Brain microvascular endothelial cell (primary cell): ENCODE measurements at places on chromosomes 4 and X.

GRCh38 chr4:187289371-187289770 is 565.7 kb upstream of the FAT1 start:
- DNase-seq = no peak

DNA sequence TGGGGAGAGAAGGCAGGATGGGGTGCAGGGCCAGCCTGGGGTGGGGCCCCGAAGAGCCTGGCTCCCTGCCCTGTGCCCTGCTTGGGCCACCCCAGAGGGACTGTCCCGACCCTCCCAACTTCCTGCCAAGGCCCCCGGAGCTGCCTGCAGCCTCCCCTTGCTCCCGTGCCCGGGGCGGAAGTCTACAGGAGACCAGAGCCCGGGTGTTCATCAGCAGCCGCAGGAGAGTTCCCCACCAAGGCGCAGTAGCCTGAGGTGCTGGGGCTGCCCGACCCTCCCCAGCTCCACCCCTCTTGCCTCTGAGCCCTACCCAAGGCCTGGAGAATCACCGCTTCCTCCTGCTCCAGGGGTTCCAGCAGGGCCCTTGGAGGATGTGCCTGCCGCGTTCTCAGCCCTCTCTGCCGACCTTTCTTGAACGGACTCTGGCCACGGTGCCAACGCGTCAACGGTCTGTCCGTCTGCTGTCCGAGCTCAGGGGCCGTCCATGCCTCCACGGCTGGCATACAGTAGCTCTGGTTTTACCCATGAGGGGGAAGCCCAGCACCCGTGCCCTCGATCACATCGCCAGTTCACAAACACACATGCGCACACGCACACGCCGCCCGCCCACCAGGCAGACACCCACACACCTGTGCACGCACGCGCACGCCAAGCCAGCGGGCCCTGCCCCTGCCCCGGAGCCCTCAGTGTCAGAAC is 36.0 kb upstream of the SPON2 start:
- no peak for DNase-seq

- DNase-seq = no peak
Observed at GRCh38 chr4:140099983-140100382, 54.0 kb downstream of the MAML3 start.

GRCh38 chr4:145860446-145860845 is 78.2 kb downstream of the ZNF827 start:
- DNase-seq = no peak

DNA sequence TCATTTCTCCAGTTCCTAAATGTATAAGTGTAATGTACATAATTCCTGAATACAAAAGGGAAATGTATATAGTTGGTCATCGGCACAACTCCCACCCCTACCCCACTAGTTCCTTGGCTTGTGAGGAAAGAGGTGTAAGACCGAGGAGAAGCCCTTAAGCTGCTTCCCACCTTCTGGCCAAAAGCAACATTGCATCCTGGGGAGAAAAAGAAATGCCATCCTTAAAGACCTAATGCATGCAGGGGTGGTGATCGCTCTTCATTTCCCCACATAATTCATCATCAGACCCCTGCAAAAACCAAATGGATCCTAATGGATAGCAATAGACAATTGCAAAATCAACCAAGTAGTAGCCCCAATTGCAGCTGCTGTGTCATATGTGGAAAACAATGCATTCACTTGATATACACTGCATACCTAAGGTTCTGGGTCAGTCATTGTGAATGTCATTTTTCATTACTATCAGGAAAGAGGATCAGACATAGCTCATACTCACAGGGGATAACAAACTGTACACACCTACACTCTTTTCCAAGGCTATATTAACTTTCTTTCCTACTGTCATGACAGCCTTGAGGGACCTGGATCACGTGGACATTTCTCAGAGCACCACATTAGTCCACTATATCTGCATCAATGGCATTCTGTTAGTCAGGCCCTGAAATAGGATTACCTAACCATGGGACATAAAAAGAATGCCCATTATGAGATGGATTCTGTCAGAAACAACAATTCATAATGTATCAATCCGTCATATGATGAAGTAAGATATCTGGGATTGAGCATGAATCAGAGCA is 31.7 kb upstream of the NFXL1 start:
- no peak for DNase-seq

DNA sequence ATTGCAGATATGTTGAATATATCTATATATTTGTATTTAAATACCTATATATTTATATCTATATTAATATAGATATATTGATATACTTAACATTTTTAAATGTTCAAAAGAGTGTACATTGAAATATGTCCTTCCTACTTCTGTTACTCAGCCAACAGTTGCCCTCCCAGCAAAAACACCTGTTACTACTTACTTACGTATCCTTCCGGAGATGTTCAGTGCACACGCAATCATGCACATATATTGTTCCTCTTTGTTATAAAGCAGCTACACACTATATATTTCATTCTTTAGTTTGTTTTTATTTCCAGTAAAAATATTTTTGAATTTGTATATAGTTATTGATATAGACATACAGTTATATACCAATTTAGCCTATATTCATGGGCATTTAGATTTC is 142.3 kb downstream of the ARHGAP24 start:
- DNase-seq = no peak

DNA sequence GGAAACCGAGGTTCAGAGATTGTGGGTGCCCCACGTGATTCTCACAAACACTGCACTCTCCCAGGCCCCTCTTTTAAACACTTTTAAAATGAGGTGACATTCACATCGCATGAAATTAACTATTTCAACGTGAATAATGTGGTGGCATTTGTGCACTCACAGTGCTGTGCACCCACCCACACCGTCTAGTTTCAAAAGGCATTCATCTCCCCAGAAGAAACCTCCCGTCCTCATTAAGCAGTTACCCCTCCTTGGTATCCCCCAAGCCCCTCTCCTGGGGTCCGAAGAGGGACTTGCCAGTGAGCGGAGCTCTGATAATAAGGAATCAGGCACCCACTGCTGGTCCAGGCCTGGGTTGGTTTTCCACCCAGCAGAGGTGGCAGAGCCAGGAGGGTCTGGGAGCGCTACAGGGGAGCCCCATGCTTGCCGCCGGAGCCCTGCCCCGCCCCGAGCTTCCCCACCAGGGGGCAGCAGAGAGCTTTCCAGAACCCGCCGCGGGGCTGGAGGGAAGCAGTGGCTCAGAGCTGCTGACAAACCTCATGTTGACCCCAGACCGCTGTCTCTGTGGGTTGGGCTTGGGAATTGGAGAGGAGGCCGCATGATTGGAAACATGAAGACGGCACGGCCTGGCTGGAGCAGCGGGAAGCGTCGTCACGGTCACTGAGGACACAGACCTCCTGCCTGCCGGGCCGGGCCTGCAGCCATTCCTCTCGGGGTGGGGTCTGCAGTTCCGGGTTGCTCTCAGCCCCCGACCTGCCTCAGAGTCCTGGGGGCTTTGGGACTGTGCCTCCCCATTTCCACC is 27.5 kb upstream of the HTRA3 start:
- DNase-seq = peak; percentile 89

DNA sequence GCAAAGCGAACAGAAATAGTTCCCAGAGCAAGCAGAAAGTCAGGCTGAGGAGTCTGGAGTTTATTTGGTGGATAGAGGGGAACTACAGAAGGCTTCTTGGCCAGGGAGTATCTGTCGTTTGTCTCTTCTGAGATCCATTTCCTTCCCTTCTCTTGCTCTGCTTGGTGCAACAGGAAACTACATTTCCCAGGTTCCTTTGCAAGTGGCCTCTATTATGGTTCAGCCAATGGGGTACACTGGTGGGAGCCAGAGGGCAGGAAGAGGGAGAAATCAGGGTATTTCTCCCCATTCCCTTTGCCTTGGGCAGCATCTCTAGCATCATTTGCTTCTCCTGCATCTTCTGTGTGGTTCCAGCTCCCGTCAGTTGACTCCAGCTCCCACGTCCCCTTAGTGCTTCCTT is 142.1 kb downstream of the BCOR start:
- DNase-seq = no peak

GRCh38 chr4:20046931-20047677 is 204.6 kb upstream of the SLIT2 start:
- peak; percentile 12 for DNase-seq

DNA sequence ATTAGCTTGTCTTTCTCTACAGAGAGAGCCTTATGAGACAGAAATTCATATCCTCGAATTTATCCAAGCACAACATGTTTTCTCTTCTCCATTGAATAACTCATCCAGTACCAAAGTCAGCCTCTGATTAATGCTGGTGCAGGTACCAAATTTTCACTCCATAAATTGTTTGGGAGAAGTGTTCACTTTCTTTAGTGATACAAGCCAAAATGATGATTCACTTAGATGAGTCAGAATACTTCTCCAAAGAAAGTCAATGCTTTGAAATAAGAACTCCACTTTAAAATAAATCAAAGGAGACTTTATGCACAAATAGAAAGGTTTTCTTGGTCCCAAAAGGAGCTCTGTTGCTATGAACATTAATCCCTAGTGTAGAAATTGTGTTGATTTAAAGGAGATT is 60.2 kb downstream of the MAOB start:
- DNase-seq = no peak

GRCh38 chr4:2092669-2093053 is 33.5 kb downstream of the NAT8L start:
- no peak for DNase-seq

- no peak for DNase-seq
Observed at GRCh38 chr4:137129441-137129840, 402.9 kb downstream of the PCDH18 start.

DNA sequence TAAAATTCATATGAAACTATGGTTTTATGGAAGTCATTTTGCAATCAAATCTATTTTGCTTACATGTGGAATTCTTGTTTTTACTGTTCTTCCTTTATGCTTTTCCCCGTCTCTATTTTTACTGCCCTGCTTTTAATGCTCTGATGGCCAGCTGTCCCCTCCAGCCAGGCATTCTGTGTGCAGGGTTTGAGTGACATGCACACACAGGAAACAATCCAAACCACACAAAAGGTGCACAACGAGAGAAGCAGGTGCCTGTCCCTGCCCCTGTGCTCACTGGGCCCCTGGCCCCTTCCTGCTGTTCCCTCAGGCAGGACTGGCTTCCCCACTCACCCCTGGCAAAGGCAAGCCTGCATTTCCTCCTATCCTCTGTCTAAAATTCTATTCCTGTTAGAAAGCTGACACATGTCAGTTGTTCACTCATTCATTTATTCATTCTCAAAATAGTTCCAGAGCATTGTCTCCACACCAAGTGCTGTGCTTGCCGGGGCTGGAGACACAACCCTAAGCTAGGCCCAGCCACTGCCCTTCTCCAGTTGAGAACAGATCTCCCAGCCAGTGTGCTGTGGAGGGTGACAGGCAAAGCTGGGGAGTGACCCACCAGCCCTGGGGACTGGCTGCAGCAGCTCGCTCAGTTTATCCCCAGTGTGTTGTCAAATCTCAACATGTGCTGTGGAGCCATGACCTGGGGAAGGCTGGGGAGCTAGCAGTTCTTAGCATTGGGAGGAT is 346.3 kb downstream of the FBXW7 start:
- no peak for DNase-seq

DNA sequence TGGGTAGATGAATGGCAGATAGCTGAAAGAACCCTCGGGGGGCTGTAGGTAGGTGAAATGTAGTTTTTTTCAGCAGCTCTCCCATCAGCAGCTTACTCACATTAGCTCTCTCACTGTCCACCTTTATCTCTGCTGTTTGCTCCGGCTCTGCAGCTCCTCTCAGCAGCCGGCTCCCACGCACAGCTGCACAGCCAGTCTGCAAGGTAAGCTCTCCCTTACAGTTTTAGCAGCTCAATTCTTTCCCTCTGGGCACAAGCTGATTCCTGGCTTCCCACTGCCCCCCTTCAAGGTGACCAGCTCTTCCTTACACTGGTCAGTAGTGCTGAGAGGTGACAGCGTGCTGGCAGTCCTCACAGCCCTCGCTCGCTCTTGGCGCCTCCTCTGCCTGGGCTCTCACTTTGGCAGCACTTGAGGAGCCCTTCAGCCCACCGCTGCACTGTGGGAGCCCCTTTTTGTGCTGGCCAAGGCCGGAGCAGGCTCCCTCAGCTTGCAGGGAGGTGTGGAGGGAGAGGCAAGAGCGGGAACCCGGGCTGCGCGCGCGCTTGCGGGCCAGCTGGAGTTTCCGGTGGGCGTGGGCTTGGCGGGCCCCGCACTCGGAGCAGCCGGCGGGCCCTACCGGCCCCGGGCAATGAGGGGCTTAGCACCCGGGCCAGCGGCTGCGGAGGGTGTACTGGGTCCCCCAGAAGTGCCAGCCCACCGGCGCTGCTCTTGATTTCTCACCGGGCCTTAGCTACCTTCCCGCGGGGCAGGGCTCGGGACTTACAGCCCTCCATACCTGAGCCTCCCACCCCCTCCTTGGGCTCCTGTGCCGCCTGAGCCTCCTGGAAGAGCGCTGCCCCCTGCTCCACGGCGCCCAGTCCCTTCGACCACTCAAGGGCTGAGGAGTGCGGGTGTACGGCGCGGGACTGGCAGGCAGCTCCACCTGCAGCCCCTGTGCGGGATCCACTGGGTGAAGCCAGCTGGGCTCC is 393.6 kb downstream of the CENPC start:
- no peak for DNase-seq

DNA sequence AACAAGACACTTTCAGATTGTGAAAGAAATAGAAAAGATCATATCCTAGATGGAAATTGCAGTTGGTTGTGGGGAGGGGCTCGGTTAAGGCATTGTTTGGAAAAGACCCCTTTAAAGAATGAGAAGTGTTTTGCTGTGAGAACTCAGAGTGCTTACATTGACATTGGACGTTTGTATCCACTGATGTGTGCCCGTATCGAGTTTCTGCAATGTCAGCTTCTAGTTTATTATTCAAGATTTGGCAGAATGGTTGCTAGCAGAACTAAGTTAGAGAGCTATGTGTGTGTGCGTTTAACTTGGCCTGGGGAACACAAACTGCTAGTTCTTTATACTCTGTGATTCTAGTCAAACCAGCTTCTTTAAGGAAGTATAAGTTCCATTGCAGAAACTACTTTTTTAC is 2702.5 kb downstream of the PCDH7 start:
- DNase-seq = no peak

GRCh38 chr4:10050261-10050661 is 29.0 kb upstream of the SLC2A9 start:
- DNase-seq = no peak

GRCh38 chr4:74158466-74159142 is 686 bp downstream of the MTHFD2L start:
- no peak for DNase-seq

DNA sequence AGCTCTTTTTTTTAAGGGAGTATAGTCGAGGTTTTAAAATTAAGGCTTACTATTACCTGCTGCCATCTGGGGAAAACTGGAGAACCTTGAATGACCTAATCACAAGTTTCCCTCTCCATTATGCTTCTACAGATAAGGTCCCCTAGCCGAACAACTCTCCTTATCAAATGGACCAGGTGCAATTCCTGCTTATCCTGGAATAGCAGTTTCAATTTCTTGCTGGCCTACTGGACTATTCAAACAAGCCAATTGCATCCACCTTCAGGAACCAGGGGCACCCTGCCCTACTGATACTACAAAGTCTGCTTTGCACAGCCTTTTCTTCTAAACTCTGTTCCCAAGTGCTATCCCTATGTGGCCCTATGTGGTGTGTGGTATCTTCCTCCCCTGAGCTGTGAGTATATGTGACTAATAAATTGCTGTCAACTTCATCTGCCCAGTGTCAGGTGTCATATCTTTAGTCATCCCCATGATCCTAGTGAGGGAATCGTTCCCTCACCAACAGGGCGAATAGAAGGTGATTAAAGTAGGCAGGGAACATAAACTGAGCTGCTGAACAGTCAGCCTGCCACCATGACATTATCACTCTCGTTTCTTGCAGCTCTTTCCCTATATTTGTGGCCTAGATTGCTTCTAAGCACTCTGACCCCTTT is 128.5 kb downstream of the ATG4A start:
- DNase-seq = no peak
